ENCODE measurements at places on chromosomes 1 and 21.
A peak's percentile ranks its signal among the peaks of the same experiment; 100 is the strongest.

GRCh38 chr1:12542138-12542465 lies 75.9 kb downstream of the DHRS3 start:
- no peak for DNase-seq

DNA sequence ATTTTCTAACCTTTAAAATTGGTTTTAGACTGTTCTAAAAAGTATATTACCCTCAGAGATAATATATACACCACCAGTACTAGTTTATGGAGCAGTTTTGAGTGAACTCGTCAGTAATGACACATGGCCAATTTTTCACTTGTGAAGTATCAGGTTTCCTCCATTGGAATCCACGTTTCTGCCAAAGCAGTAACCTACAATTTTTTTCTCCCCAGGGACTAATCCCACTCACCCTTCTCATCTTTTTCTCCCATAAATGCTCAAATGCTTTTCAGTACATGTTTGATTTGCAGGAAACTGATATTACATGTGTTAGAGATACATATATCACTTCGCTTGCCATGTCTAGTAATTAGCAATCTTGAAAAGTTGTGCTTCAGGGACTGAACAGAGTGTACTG lies 94.1 kb downstream of the COL24A1 start:
- DNase-seq: no peak

GRCh38 chr1:117013309-117013858 lies 11.8 kb downstream of the CD101 start:
- no peak for DNase-seq

- peak; percentile 71 for DNase-seq
These were observed 130.4 kb upstream of the ADGRL2 start for GRCh38 chr1:81670286-81670685.

DNA sequence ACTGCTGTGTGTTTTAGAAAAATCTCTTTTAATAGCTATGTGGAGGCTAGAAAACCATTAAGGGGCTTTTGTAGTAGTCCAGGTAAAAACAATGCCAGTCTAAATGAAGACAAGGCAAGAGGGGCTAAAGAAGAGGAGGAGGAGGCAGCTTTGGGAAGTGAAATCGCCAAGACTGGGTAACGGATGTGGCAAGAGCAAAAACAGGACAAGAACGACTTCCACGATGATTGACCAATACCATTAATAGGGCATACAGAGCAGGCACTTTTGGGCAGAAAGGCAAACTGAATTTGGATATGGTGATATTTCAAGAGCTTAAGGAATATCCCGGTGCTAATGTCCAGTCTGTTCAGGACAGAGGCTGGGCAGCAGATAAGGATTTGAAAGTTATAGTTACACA lies 22.0 kb downstream of the COA6 start:
- no peak for DNase-seq

- no peak for DNase-seq
These were observed 58.4 kb downstream of the S1PR1 start for GRCh38 chr1:101295209-101295608.

- DNase-seq: no peak
These were observed 34.0 kb upstream of the CR2 start for GRCh38 chr1:207420109-207420508.

DNA sequence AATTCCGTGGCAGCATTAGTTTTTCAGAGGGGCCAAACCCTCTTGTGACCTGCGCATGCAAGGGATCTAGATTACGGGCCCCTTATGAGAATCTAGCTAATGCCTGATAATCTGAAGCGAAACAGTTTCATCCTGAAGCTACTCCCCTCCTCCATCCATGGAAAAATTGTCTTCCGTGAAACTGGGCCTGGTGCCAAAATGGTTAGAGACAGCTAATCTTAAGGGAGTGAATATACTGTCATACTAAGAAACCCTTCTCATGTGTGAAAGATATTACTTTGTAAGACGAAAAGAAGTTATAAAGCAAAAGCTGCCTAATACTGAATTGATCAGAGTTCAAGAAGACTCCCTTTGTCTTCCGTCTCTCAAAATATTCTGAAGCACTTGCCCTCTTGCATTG lies 166.3 kb downstream of the DUSP10 start:
- no peak for DNase-seq

- DNase-seq: peak; percentile 61
These were observed 93.9 kb upstream of the PRMT6 start for GRCh38 chr1:106962591-106962990.

- no peak for DNase-seq
These were observed 2.1 kb upstream of the WASF2 start for GRCh38 chr1:27491748-27492700.

- no peak for DNase-seq
These were observed 43.2 kb upstream of the VAMP3 start for GRCh38 chr1:7727809-7728471.

GRCh38 chr1:8831340-8831739 lies 13.9 kb upstream of the RERE start:
- DNase-seq: no peak

Data from H4 (cell line).